ENCODE measurements at places on chromosomes 7 and 10.

DNA sequence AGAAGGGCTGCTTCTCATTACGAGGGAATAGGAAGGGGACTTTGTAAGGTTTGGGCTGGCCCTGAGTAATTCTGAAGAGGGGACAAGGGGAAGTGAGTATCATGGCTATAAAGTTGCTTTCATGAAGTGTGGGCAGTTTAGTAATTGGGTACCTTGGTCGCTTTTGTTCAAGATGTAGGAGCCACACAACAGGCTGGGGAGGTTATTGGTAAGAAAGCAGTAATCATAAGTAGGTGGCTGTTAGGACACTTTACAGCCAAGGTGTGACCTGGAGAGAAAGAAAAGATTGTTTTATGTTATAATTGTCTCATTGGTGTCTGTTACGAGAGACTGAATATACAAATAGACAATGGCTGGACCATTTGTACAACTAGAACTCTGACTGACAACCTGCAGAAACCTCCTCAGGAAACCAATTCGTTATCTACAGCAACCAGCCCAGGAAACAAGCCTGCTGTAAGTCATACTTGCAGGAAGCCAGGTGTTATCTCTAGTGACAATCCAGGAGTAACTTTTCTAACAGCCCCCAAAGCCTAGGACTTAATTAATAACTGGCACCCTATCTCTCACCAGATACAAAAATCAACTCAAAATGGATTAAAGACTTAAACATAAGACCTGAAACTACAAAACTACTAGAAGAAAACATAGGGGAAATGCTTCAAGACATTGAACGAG lies 5.0 kb upstream of the CCM2 start:
- DNase-seq = no peak

- DNase-seq = no peak
These were observed 1250.6 kb upstream of the LRRTM3 start for GRCh38 chr10:65675236-65675635.

- DNase-seq = no peak
These were observed 86.2 kb downstream of the ZNF365 start for GRCh38 chr10:62460393-62460792.

DNA sequence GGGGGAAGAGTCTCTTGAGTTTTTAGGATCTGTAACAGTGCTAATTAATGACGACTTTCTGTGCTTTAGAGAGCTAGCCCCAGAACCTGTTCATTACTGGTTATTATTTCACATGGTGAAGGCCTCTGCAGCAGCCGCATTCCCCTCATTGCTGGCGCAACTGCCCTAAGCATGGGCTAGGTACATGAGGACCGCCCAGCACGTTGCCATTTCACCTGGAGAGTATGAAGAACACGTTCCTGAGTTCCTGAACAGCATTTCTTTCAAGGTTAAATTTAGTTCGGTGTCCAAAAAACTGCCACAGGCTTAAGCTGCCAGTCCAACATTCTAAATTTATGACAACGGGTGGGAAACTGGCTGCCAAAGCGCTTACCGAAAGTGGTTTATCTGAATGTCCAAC lies 177.0 kb downstream of the DNAH11 start:
- no peak for DNase-seq

- no peak for DNase-seq
These were observed 48.4 kb upstream of the BTRC start for GRCh38 chr10:101305320-101306241.

GRCh38 chr7:25288556-25289307 lies 60.4 kb upstream of the NPVF start:
- no peak for DNase-seq

GRCh38 chr7:13279854-13280435 lies 592.5 kb downstream of the ARL4A start:
- DNase-seq = no peak

- DNase-seq = no peak
These were observed 178.6 kb downstream of the FANK1 start for GRCh38 chr10:126075009-126075408.

DNA sequence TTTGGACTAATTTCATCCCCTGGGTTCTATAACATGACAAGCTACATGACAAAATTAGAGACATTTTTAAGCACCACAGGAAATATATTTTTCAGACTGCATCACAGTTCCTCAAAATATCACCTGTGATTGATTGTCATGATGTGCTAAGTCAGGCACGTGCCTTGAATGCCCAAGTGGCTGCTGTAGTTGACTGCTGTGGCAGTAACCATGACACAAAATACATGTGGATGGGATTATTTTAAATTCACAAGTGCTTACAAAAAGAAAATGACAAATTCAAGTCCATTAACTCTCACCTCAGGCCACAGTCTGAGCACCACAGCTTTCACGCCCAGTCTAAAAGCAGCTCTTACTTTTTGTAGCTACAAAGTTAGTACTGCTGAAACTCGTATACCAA lies 45.5 kb downstream of the TNPO3 start:
- DNase-seq = no peak

DNA sequence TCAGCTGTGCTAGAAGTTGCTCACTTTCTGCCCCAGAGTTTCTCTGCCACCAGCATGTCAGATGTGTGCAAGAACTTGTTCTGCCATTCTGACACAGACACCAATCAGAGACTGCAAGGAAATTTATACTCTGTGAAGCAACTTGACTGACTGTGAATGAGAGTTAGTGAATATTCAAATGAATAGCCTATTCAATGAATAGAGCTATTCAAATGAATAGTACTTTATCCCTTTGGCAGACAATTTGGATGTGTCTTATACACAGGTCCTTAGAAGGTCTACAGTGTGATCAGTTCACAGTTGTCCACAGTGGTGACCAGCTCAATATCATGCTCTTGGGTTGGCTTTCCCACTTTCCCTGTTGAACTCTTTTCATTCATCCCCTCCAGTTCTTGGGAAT lies 138.1 kb downstream of the MACC1 start:
- no peak for DNase-seq

GRCh38 chr7:68892236-68892635 lies 706.0 kb upstream of the AUTS2 start:
- no peak for DNase-seq

DNA sequence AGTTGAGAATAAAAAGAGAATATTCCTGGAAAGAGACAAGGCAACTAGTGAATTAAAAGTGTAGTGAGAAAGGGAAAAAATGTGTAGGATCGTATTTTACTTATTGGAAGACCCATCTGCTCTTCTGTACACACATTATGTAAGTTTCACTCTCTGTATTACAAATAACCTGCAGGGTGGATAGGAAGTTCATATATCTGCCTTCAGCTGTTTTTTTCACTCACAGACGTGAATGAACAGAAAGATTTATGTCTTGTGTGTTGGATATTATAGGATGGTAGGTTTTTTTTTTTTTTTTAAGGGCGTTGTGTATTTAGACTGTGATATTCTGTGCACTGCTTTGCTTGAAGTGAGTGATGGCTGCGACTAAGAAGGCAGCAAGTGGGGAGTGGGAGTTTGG lies 266.5 kb downstream of the AUTS2 start:
- no peak for DNase-seq

- DNase-seq = no peak
These were observed 35.5 kb downstream of the SEMA3C start for GRCh38 chr7:80883154-80884025.

DNA sequence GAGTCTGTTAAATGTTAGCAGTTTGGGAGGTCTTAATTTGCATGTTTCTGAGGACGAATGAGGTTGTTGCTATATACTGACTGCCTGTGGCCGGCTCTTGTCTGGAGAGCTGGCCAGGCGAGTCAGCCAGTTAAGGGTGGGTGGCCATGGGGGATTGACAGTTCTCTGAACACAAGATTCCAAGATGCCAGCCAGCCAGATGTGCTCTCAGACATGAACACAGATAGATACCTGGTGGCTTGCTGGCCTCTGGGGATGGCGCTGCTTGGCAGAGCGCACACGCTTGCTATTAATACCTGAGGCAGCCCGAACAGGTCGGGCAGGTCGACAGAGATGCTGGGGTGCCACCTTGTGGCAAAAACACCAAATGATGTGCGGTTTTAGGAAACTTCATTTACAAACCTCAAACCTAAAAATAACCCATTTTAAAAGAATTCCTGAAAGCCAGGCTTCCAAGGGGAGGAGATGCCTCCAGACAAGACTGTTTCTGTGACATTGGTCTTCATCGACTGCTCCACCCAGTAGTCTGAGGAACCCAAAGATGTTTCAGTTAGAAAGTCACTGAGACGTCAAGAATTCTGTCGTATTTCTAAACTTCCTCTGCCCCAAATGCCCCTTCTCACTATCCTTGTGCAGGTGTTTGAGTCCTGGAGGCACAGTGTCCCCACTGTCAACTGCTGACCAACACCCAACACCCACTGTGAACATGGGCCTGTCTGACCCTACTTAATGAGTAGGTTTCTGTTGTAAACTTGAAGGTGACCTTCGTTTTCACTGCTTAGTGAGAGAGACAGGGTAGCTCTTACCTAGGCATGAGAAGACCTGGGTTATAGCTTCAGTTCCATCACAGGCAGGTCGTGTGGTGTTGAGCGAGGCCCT lies 123.4 kb downstream of the NT5C2 start:
- DNase-seq = peak; percentile 75

GRCh38 chr7:22725585-22725984 lies 1.4 kb upstream of the IL6 start:
- DNase-seq = no peak

- no peak for DNase-seq
These were observed 135.0 kb upstream of the PRPS1L1 start for GRCh38 chr7:18162657-18163056.

DNA sequence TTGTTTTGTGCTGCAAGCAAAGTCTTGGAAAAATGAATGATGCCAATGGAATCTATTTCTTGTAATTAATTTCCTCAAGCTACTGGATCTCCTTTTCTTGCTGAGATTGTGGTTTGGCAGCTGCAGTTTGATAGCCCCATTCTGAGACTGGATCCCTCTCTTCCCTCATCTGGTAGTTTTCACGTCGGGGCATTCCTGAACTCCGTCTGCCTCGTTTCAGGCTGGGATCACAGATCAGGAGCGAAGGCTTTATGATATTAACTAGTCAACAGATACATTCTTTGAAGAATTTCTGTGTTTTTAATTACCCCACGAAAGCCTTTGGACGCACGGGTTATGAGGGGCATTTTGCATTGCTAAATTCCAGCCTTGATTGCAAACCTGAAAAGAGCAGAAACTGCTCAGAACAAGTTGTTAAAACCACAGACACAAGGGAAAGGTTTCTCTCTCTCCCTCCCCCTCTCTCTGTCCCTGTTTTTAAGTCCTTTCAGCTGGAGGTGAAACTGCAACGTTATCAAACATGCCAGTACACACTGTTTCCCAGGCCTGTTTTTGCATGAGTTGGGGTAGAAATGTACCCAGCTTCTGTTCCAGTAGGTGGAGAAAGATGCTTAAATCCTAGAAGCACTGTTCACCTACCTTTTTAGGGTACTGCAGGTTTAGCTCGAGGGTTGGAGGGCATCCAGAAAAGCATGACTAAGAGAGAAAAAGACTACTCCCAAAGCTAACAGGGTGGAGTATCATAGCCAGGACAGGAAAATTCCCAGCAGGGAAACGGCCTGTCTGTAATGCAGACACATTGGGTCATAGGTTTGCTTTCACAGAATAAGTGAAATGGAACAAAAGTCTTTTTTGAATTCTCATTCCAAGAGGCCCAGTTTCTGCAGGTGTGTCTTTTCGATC lies 124.3 kb downstream of the CUX1 start:
- no peak for DNase-seq

DNA sequence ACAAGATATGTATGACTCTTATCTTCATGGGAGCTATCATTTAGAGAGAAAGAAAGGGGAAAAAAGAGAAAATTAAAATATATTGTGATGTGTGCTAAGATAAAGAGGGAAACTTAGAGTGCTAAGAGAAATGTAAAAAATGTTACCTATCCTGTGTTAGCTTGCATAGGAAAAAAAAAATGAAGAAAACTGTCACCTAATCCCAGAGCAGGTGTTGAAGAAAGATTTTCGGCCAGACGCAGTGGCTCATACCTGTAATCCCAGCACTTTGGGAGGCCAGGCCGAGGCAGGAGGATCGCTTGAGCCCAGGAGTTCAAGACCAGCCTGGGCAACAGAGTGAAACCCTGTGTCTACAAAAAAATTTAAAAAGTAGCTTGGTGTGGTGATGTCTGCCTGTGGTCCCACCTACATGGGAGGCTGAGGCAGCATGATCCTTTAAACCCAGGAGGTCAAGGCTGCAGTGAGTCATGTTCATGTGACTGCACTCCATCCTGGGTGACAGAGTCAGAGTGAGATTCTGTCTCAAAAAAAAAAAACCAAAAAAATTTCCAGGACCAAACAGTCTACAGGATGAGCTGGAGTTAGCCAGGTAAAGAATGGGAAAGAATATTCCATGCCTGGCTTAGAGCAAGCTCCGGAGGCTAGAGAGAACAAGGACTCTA lies 2.4 kb upstream of the MKLN1 start:
- peak; percentile 25 for DNase-seq

GRCh38 chr10:90378524-90379076 lies 479.2 kb downstream of the HTR7 start:
- no peak for DNase-seq

DNA sequence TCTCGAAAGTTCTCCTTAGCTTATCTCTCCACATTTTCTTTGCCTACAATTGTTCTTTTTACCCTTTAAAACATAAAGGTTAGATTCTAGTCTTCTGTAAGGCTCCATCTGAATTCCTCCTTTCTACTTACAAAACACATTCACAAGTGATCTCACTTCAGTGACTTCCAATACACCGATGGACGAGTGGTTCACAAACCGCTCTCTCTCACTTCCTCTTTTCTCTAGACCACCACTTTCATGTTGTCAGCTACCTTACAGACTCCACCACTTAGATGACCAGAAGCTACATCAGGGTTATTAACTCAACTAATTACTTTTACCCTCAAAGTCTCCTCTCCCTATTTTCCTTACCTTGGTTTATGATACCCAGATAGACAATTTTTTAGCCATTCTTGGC lies 11.8 kb downstream of the MET start:
- no peak for DNase-seq

DNA sequence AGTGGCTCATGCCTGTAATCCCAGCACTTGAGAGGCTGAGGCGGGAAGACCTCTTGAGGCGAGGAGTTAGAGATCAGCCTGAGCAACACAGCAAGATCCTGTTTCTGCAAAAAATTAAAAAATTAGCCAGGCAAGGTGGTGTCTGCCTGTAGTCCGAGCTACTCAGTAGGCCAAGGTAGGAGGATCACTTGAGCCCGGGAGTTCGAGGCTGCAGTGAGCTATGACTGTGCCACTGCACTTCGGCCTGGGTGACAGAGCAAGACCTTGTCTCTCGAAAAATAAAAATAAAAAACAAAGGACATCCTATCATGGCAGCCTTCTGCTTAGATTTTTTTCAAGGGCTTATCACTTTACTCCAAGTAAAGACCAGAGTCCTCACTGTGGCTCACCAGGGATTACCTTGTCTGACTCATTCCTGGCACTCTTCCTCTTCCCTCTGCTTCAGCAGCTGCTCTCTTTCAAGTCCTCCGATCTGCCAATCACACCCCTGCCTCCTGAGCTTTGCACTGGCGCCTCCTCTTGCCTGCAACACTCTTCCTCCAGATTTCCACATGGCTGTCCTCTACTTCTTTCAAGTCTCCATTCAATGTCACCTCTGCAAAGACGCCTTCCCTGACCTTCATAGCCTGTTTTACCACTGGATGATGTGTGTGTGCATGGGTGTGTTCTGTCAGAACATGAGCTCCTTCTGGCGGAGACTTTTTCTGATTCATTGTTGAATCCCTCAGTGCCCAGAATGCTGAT lies 7.7 kb downstream of the PRTFDC1 start:
- no peak for DNase-seq
